ENCODE measurements at places on chromosomes 6 and 20. TPM values are rescaled to one million over a fixed set of nuclear protein-coding genes. Genes with fewer than 3 reads are reported as not detected.

The OOEP gene
- not detected for total RNA-seq

The COX4I2 gene
- not detected for total RNA-seq

The SLC12A5 gene
- 13.8 TPM for total RNA-seq

The MRAP2 gene
- total RNA-seq = 1.7 TPM

The TRAPPC3L gene
- total RNA-seq = not detected

The TFAP2D gene
- total RNA-seq = not detected

The TMEM63B gene
- 14.8 TPM for total RNA-seq

The GNRH2 gene
- total RNA-seq = not detected

The RBPJL gene
- not detected for total RNA-seq

The NKAPL gene
- total RNA-seq = not detected

The DSP gene
- total RNA-seq = 45.9 TPM

The OR2J3 gene
- not detected for total RNA-seq

The TLDC2 gene
- not detected for total RNA-seq

The MYCT1 gene
- not detected for total RNA-seq

The CNR1 gene
- total RNA-seq = 1.9 TPM
